ENCODE measurements at places on chromosomes 3 and 15. TPM values are rescaled to one million over a fixed set of nuclear protein-coding genes. Genes with fewer than 3 reads are reported as not detected.

BFSP2 gene
- total RNA-seq, result not detected

CPNE9 gene
- 12.7 TPM for total RNA-seq

QRICH1 gene
- 99.4 TPM for total RNA-seq

TMIE gene
- 1.6 TPM for total RNA-seq

PRSS50 gene
- total RNA-seq, result not detected

PARP6 gene
- total RNA-seq, result 93.0 TPM

RPSA gene
- total RNA-seq, result 1,160 TPM

MED12L gene
- total RNA-seq, result 23.8 TPM

IL5RA gene
- total RNA-seq, result 11.1 TPM

HTR3E gene
- not detected for total RNA-seq

XCR1 gene
- total RNA-seq, result not detected

PLA1A gene
- total RNA-seq, result 0.23 TPM

All from diencephalon (tissue), 1 donor.